ENCODE measurements at places on chromosomes 7 and 10.

DNA sequence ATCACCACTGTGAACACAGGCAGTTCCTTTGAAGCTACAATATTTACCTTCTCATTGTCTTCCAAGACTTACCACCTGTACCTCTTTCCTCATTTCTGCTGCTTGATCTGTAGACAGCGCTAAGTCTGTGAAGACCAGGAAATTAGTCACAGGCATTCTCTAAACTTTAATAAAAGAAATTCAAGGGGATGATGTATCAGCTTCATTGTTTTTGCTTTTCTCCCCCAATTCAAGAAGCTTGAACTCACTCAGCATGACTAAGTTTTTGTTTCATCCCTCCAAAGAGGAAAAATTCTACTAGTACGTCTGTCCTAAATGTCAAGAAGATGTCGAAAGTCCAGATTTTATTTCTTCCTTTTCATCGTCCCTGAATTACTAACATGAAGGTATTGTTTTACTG lies 75.3 kb upstream of the PPP1R9A start:
- no peak for DNase-seq

DNA sequence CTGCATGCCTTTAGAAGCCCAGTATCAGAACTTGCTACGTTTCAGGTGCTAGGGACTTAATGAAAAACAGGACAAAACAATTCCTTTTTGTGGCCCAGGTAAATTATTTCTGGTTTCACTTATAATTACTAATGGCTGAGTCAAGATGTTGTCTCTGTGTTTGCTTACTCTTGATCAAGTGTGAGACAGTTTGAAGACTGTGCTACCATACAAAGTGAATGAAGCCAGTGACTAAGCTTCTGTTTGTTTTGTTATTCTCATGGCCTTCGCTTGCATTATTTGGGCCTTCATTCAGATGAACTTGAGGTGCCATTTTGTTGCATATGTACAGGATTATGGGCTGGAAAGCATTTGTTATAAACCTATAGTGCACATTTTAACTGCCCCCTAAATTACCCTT lies 17.9 kb downstream of the SMNDC1 start:
- no peak for DNase-seq

DNA sequence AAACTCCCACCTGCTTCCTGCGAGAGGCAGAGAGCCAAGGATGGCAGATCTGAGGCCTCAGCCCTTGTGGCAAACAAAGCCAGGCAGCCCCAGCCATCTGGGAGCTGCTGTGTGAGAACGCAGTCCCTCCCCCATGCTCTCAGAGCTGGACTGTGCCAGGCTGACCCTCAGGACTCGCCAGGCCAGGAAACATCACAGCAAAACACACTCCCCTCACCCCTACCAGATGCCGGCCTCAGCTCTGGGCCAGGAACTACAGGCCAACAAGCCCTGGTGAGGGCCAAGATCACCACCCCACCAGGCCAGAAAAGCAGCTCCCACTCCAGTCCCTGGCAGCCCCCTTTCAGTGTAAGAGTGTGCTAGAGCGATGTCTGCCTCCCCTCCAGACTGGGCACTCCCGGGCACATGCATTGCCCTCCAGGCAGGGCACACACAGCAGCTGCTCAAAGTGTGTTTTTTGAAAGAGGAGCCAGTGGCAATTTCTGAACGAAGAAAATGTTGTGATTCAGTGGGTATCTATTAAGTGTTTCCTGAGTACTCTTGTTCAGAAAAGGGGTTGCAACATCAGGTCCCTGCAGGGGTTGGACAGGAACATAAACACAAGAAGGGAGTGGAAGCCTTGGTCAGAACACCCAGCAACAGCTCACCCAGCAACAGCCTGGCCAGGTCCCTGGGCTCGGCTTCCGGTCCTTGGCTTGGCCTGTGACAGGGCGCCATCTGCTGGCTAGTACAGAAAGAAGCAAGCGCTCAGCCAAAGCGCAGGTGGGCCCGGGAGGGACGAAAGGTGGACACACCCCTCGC lies 18.3 kb downstream of the LRRC20 start:
- peak; percentile 58 for DNase-seq

GRCh38 chr10:13950543-13950939 lies 363.8 kb downstream of the PRPF18 start:
- DNase-seq: no peak

DNA sequence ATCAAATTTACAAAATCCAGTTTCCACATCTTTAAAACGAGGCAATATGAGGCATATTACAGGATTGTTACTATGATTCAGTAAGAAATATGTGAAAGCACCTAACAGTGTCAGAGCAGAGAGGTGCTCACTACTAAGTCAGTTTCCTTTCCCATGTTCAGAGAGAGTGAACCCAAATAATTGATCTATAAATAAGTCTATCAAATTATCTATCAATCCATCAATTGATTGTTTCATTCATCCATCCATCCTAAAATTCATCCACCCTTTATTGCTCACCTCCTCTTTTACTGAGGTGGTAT lies 340.8 kb downstream of the SUGCT start:
- DNase-seq: no peak

DNA sequence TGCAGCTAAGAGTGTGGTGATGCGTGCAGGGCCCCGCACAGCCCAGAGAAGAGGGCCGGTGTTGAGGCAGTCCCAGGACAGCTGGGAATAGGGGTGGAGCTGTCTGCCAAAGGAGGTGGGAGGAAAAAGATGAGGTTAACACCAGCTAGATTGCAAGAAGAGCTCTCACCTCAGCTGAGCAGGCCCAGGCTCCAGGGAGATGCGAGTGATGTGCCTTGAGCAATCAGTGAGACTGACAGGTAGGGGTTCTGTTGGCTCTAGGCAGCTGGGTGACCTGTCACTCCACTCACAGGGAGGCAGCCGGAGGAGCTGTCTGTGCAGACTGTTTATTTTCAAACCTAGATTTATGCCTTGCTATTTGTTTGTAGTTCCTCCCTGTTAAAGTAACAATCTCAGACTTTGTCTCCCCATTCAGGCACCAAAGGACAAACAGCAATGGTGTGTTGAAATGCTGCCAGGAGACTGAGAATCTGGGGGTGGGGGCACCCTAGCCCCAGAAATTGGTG lies 205.1 kb upstream of the CXCL12 start:
- DNase-seq: no peak

- no peak for DNase-seq
Observed at GRCh38 chr7:158730383-158731346, 26.1 kb upstream of the NCAPG2 start.

GRCh38 chr7:133265821-133266220 lies 12.9 kb downstream of the EXOC4 start:
- no peak for DNase-seq

Measured in hypothalamus (tissue), 51 donors.